ENCODE measurements at places on chromosomes 3 and 15.

GRCh38 chr15:45674677-45675076, 39.8 kb downstream of the SQOR start:
- no peak for DNase-seq

- DNase-seq, result no peak
Measured at GRCh38 chr3:184910664-184911063, 98.7 kb downstream of the VPS8 start.

GRCh38 chr3:49769286-49769915, 16.9 kb downstream of the IP6K1 start:
- DNase-seq, result no peak

DNA sequence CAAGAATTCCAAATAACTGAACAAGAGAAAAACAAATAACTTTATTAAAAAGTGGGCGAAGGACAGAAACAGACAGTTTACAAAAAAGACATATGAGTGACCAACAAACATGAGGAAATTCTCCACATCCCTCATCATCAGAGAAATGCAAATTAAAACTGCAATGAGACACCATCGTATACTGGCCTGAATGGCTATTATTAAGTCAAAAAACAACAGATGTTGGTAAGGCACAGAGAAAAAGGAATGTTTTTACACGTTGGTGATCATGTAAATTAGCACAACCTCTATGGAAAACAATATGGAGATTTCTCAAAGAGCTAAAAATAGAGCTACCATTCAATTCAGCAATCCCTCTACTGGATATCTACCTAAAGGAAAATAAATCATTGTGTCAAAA, 1260.4 kb upstream of the ALCAM start:
- no peak for DNase-seq

DNA sequence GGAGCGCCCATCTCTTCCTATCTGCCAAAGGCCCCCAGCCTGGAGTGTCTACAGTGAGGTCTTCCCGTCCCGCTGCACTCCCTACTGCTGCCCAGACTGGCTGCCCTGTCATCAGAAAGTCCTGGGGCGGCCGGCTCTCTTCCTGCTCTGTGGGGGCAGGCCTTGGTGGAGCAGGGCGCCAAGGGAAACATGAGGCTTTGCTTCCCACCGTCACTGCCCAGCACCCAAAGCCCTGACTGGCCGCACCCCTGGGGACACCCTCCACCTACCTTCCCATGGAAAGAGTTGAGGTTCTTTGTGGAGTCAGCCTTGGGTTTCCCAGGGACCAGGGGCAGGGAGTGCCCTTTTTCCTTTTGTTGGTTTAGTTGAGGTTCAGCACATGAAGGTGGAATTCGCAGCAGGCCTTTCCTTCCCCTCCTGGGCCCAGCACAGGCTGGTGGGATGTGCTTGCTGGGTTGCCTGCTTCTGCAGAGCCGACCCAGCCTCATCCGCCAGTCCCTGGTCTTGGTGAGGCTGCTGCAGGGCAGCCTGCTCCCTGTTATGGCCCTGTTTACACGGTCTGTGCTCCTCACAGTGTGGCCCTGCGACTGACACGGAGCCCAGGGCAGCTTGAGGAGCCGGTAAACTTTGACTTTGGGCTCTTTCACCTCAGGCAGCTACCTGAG, 51.8 kb upstream of the PLXNA1 start:
- no peak for DNase-seq

DNA sequence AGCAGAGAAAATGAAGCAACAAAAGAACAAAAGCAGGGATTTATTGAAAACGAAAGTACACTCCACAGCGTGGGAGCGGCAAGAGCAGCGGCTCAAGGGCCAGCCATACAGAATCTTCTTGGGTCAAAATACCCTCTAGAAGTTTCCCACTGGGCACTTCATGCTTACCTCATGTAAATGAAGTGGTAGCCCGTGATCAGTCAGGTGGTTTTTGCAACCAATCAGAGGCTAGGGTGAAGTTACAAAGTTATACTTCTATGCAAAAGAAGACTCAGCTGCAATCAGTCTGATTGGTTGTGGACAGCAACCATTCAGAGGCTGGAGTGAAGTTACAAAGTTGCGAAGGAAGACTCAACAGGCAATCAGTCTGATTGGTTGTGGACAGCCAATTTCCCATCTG, 37.8 kb upstream of the TRH start:
- DNase-seq, result peak; percentile 63

GRCh38 chr15:56371495-56372147, 6.4 kb downstream of the TEX9 start:
- DNase-seq, result no peak

- DNase-seq, result no peak
Measured at GRCh38 chr15:90024406-90024805, 23.3 kb downstream of the ZNF710 start.

- DNase-seq, result peak; percentile 36
Measured at GRCh38 chr15:75532413-75533250, 46.5 kb downstream of the PTPN9 start.

DNA sequence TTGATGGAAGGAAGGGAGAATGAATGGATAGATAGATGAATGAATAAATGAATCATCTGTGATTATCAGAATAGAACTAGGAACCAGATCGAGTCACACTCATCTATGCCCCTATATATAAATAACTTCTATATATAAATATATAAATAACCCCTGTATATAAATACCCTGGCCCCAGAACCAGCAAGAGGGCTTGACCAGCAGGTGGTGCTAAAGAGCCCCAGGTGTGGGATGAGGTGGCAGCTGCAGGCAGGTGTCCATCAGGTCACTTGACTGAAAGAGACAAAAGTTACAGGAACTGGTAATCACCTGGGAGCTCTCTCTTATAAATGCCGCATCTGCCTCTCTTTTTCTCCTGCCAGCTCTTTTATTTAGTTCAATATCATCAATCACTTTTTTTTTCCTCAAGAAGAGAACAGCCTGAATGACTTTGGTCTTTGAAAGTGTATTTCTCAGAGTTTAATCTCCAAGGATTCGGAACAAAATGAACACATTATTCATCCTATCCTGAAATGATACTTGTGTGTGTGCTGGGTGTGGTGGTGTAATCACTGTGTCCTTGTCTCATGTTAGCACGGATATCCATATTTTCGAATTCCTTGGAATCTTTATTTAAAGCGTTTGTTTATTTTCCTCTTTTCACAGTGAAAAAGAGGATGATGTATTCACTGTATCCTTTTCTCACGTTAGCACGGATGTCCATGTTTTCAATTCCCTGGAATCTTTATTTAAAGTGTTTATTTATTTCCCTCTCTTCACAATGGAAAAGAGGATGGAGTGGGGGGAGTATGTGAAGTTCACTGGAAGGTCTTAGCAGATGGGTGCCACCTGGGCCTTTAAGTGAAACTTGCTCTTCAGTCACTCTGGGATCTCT, 35.4 kb upstream of the ATG7 start:
- DNase-seq, result peak; percentile 34

DNA sequence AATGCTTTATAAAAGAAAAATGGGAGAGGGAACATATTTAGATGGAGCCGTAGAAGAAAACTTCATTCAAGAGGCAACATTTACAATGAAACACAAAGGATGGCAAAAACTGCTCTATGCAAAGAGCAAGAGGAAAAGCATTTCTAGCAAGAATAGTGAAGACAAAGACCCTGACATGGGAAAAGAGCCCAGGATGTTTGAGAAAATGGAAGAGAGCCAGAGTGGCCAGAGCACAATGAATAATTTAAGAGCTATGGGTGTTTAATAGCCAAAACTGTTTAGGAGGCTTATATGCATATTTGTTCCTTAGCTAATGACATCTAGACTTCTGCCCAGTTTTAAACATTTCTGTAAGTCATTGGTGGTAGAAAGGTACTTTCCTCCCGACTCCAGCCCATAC, 25.4 kb upstream of the SEMA6D start:
- no peak for DNase-seq

DNA sequence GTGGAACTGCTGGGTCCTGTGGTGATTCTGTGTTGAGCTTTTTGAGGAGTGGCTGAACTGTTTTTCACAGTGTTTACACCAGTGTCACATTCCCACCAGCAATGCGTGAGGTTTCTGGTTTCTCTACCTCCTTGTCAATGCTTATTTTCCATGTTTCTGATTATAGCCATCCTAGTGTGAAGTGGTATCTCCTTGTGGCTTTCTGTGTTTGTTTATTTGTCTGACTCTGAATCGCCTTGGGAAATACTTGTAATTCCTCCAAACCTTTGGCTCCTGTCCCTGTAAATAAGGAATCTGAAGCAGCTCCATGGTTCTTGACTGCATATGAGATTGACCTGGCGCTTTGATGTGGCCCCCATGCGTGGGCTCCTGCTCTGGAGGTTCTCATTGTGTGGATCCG, 20.6 kb downstream of the FAN1 start:
- no peak for DNase-seq

DNA sequence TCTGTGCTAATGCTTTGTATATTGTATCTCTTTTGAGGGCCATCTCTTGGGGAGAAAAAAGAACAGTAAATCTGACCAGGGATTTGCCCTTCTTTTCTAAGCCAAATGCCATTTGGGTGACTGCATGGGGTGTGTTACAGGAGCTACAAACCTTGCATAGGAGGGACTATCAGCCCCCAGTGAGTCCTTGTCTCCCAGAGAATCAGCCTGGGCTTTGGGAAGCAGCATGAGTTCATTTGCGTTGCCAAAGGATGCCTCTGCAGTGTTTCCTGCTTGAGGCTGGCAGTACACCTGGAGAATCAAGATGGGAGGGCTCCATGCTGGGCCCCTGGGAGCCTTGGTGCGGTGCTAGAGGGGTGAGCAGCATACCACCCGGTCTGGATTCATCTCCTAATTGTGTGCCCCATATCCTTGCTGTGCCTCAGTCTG, 49.6 kb upstream of the POLG start:
- DNase-seq, result no peak

DNA sequence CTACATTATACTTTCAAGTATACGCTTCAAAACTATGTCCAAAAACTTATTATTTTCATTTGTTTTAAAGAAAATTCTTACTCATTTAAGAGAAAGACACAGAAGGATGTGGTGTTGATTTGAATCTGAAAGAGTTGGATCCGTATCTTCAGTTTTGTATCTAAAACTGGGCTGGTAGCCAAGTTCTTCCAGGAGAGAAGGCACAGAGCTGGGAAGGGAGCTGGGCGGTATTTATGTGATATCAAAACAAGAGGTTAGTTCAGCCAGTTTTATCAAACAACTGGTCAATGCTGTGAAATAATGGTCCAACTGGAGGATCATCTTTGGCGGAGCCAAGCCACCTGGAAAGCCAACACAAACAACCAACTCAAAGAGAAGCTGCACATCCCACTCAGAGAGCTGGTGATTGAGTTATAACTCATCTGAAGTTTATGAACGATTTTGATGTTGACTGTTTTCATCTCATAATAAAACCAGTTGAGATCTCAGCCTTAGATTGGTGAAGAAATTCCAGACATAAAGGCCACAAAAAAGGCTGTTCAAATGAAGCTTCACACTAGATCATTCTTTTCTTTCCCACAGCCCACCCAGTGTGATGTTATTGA, 489.6 kb upstream of the RASGRP1 start:
- no peak for DNase-seq

DNA sequence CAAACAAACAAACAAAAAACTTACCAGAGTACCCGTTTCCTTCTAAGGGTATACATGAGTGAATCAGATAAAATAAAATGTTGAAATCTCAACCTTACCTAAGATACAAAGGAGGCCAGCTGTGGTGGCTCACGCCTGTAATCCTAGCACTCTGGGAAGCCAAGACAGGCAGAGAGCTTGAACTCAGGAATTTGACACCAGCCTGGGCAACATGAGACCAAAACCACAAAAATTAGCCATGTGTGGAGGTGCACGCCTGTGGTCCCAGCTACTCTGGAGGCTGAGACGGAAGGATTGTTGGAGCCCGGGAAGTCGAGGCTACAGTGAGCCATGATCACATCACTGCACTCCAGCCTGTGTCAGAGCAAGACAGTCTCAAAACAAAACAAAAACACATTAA, 11.0 kb upstream of the FAM219B start:
- DNase-seq, result no peak

GRCh38 chr15:76293361-76293760, 17.9 kb downstream of the ETFA start:
- no peak for DNase-seq

Data from Ammon's horn (tissue), 1 donor.